GM12891 (cell line): ENCODE measurements at places on chromosomes 16 and 17.

GRCh38 chr16:78667675-78668074, 568.2 kb downstream of the WWOX start:
- DNase-seq, result no peak

- DNase-seq, result no peak
These were observed 21.0 kb upstream of the FLCN start for GRCh38 chr17:17258011-17258410.

DNA sequence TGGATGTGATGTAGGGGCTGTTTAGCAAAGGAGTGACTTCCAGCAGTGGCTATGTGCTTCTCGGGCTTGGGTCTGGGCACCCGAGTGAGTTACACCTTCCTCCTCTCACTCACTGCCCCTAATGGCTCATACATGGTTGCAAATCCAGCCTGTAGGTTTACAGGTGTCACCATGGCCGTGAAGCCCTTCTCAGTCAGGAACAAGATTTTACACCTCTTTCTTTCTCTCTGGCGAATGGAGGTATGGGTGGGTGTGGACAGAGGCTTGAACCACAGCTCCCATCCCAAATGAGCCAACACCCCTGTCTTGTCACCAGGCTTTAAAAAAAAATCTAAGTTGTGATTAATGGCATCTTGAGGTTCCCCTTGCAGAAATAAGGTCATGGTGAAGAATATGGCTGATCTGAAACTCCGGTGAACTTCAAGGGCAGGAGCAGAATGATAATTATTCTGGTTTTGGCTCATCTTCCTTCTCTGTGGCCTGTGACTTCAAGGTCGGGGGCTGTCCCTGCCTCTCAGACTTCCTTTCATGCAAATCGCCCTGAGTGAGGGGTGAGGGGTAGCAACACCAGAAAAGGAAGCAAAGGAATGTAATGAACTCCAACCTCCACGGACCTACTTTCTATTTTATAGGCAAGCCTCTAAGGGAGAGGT, 331.2 kb downstream of the MAF start:
- DNase-seq, result peak; percentile 52

DNA sequence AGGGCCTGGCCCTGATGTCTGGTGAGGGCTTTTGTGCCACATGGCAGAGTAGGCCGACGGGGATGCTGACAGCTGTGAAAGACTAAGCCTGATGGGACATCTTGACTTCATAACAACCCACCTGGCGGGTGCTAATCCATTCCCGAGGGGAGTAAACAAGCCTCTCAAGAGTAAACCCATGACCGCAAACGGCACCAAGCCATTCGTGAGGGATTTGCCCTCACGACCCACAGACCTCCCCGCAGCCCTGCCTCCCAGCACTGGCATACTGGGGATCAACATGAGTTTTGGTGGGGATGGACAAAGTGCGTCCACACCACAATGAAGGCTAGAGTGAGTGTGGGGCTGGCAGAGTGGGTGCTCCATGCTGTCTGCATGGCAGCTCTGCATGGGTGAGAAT, 11.7 kb downstream of the RNF213 start:
- no peak for DNase-seq

GRCh38 chr17:57282296-57282695, 26.0 kb downstream of the MSI2 start:
- DNase-seq, result no peak

DNA sequence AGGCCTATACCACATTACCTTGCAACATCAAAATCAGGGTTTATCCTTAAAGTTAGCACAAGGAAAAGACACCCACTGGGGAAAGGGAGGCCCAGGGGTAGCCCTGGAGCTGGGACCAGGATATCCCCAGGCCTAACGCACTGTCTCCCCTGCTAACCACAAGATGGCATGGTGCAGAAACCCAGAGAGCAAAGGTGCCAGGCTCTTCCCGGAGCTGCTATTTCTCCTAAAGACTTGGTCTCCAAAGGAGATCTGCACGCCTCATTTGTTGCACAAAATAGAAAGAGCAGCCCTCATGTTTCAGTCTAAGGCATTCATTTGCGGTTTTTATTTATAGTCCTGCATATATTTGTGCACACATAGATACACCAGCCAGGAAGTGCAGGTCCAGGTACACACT, 408.6 kb downstream of the SOX9 start:
- DNase-seq, result no peak

GRCh38 chr16:19366391-19366790, 51.3 kb upstream of the TMC5 start:
- no peak for DNase-seq

DNA sequence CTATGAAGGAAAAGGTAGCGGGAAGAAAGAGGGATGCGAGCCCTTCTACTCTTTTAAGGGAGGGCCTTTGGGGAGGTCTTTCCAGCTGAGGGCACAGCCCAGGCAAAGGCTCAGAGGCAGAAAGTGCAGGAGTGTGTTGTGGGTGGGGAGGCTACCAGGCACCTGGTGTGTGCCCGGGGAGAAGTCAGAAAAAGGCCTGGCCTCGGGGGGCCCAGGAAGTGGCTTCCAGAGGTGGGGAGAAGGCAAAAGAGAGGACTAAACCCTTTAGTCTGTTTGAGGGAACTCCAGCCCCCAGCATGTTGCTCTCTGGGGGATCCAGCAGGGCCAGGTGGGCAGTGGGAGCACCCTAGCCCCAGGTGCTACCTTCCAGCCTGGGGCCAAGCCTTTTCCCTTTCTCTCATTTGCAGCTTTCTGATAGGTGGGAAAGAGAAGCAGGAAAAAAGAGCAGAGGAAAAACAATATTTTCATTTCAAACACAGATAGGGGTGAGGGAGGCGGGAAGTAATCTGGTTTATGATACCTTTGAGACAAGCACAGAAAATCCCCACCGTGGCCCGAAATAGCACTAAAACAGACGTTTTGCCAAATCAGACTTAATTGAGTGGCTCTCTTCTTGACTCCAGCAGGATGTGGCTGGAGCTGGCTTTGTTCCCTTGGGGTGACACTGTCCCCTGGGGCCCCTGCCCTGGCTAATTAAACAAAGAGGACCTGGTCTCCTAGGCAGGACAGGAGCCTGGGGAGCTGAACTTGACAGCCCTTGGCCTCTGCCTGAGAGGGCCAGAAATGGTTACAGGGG, 10.4 kb downstream of the RAI1 start:
- DNase-seq, result no peak

DNA sequence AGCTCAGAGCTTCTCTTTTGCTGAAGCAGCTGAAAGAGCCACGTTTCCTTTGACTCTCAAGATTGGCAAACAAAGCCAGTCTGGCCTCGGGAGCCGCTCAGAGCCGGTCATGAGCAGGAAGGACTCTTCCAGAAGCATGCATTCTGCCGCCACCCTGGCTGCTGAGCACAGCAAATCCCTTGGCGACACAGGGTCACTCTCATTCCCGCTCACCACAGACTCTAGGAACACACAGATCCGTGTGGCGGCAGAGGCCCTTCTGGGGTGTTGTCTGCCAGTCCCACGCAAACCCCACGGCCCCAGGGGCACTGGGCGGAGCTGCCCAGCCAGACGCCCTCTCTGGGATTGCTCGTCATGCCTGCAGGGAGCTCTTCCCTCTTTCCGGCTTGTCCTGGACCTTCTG, 157.0 kb downstream of the C16orf95 start:
- no peak for DNase-seq

GRCh38 chr17:27473190-27473747, 17.0 kb downstream of the KSR1 start:
- DNase-seq, result no peak

- DNase-seq, result no peak
These were observed 59.6 kb upstream of the ENPP7 start for GRCh38 chr17:79671085-79671694.

DNA sequence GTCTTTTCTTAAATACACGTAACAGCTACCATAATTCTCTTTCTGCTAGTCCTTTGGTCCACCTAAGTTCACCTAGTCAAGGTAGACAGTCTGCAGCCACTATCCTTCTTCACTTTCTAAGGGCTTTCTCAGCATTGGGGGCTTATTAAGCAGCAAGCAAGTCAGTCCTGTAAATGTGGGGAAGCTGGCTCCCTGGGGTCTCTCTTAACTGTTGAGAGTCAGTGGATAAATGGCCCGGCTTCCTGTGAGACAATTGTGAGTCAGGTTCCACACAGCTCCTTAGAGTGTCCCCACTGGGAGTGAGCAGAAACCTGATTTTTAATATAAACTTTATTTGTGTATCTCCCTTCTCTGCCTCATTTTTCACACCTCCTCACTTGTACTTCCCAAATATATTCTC, 132.1 kb downstream of the CDH13 start:
- DNase-seq, result no peak

DNA sequence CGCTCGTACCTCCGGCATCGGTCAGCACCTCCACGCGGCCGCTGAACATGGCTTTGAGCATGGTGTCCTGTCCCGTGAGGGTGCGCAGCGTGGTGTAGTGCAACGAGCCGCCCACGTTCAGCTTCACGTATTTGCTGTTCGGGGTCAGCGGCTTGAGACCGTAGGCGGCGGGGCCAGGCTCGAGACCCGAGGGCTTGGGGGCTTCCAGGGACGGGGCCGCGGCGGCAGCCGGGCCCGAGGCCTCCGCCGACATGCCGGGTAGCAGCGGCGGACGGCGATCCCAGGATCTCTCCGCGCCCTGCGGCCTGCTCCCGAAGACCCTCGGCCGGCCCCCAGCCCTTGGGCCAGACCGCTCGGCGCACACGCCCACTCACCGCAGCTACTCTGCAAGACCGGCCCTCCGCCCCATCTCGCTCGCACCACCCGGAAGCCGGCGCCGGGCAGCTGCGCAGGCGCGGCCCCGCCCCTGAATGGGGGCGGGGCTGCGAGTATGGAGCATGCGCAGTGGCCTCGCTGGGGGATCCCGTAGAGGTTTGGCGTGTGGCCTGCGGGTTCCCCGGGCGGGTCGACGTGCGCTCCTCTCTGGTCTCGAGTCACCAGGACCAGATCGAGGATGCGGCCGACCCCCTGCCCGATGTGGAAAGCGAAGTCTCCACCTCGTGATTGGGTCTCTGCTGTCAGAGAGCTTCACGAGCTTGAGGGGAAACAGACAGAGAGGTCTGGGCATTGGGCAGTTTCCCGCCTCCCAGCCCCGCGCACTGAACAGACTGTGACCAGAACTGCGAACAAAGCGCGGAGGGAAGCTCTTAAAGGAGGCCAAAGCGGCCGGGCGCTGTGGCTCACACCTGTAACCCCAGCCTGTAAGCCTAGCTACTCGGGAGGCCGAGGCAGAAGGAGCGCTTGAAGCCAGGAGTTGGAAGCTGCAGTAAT, at the start of gene KCTD13:
Gene KCTD13, minus strand, starts transcription at position 446 of the 930 bp plus-strand sequence. Its CDS starts 193 bp downstream, at position 253.
- peak; percentile 98 for DNase-seq

- no peak for DNase-seq
These were observed 21.8 kb upstream of the AATK start for GRCh38 chr17:81187586-81188490.

- DNase-seq, result no peak
These were observed 384.6 kb downstream of the CNTNAP4 start for GRCh38 chr16:76661691-76662235.

DNA sequence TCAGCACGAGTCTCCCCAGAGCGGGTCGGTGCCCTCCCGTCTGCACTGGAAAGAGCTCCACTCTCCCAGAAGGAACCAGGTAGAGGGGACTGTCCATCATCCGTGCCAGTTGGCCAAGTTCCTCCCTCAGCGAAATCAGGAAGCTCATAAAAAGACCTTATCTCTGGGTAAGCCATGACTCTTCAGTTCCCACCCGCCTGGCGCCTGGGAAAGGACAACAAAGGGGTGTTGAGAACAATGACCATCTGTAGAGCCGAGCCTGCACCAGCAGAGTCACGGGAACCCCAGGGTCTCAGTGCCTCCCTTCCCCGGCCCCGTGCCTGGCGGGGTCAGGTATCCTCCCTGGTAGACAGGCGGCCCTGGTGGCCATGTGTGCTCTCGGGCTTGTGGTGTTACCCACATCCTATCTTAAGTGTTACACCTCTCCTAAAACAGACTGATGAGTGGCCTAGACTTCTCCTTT, 190.7 kb downstream of the AXIN2 start:
- no peak for DNase-seq

GRCh38 chr16:82971126-82971525, 344.4 kb downstream of the CDH13 start:
- no peak for DNase-seq

GRCh38 chr17:14396547-14396946, 95.7 kb downstream of the HS3ST3B1 start:
- no peak for DNase-seq
